ENCODE measurements at places on chromosomes 7 and 10. TPM values are rescaled to one million over a fixed set of nuclear protein-coding genes. Genes with fewer than 3 reads are reported as not detected.

Gene MYO1G
- total RNA-seq = 0.07 TPM

Gene PAPSS2
- 160 TPM for total RNA-seq

Gene AMPH
- 0.13 TPM for total RNA-seq

Gene BLNK
- not detected for total RNA-seq

Gene COL28A1
- total RNA-seq = 0.17 TPM

Gene INHBA
- total RNA-seq = 67.4 TPM

Gene C10orf143
- 0.13 TPM for total RNA-seq

Gene C7orf33
- total RNA-seq = not detected

Gene ARHGAP22
- total RNA-seq = 85.4 TPM

Gene CYP26C1
- 0.07 TPM for total RNA-seq

Gene SMKR1
- total RNA-seq = 0.20 TPM

Gene MMD2
- not detected for total RNA-seq

Gene ZNF365
- total RNA-seq = 6.0 TPM

Gene NCF1
- not detected for total RNA-seq

Gene SLC37A3
- 68.7 TPM for total RNA-seq

Gene OR2F2
- total RNA-seq = not detected

Gene ST8SIA6
- total RNA-seq = not detected

Gene FBXL13
- 2.0 TPM for total RNA-seq

Gene PNLIP
- total RNA-seq = not detected

Gene GLCCI1
- 7.8 TPM for total RNA-seq

Gene CAMK1D
- total RNA-seq = 7.2 TPM

Gene CALML3
- total RNA-seq = not detected

Gene GRK5
- total RNA-seq = 60.3 TPM

Gene KCNIP2
- 1.5 TPM for total RNA-seq

Gene NPC1L1
- total RNA-seq = 0.07 TPM

Gene ANKRD1
- total RNA-seq = 24.2 TPM

Gene FZD8
- 14.5 TPM for total RNA-seq

Gene PRRT4
- 0.13 TPM for total RNA-seq

Gene LIPJ
- not detected for total RNA-seq

Gene MALRD1
- total RNA-seq = 0.07 TPM

Gene PLCE1
- total RNA-seq = 2.5 TPM

Gene GHRHR
- not detected for total RNA-seq

Gene HACD1
- 12.2 TPM for total RNA-seq

Gene HOXA10
- not detected for total RNA-seq

Gene PLAC9
- total RNA-seq = 8.0 TPM

Gene AMZ1
- 0.50 TPM for total RNA-seq

Gene TBX20
- 4.3 TPM for total RNA-seq

Measured in smooth muscle cell of the pulmonary artery (primary cell).